ENCODE measurements at places on chromosomes 7 and 10.

DNA sequence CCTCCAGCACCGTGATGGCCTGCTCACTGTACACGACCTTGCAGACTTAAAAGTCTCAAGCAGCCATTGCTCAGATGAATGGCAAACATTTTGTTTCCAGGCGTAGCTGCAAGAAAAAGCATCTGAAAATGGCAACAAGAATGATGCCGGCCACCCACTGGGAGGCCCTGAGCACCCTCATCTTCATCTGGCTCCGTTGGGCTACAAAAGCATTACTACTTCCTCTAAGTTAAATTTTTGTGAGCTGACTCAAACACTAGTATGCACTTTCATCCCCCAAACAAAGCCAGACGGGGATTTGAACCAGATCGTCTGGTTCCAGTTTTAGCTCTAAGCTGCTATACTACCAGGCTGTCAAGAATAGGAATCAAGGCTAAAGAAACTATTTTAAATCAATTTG lies 116.6 kb upstream of the CDK1 start:
- DNase-seq = no peak

GRCh38 chr7:121480566-121481335 lies 84.6 kb upstream of the FAM3C start:
- DNase-seq = no peak

- DNase-seq = no peak
Observed at GRCh38 chr10:122165484-122166276, 105.4 kb upstream of the BTBD16 start.

GRCh38 chr7:68943786-68944185 lies 654.5 kb upstream of the AUTS2 start:
- no peak for DNase-seq

- no peak for DNase-seq
Observed at GRCh38 chr10:48194830-48195229, 79.7 kb downstream of the FRMPD2 start.

DNA sequence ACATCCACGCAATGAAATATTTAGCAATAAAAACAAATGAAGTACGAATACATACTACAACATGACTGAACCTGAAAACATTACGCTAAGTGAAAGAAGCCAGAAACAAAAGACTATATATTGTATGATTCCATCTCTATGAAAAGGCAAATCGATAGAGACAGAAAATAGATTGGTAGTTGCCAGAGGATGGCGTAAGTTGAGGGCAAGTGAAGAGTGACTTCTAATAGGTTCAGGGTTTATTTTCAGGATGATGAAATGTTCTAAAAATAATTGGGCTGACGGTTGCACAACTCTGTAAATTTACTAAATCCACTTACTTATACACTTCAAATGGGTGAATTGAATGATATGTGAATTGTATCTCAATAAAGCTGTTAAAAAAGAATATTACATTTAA lies 39.5 kb upstream of the TECTB start:
- no peak for DNase-seq

- no peak for DNase-seq
Observed at GRCh38 chr7:33760834-33761233, 144.5 kb upstream of the BMPER start.

- DNase-seq = no peak
Observed at GRCh38 chr10:124707144-124707467, 37.1 kb downstream of the FAM53B start.

- DNase-seq = no peak
Observed at GRCh38 chr7:131072505-131073091, 255.1 kb upstream of the MKLN1 start.

DNA sequence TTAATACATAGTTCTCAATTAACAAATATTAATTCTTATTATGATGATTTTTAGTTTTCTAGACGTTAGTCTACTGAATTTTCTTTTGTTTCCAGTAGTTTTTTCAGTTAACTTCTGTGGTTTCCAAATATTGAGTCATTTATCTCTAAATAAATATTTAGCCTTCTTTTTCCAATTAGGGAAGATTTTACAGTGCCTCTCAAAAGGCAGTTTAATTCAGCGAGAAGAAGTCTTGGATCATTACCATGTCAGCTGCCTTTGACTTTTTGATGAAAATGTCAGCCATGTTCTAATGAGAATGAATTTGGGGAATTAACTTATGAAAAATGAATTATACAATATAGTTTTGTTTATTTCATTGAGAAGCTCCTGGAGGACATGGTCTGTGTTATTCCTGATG lies 90.0 kb downstream of the CDK14 start:
- no peak for DNase-seq

All from activated gamma-delta T cell (primary cell).